ENCODE measurements at places on chromosomes 6 and 20.

DNA sequence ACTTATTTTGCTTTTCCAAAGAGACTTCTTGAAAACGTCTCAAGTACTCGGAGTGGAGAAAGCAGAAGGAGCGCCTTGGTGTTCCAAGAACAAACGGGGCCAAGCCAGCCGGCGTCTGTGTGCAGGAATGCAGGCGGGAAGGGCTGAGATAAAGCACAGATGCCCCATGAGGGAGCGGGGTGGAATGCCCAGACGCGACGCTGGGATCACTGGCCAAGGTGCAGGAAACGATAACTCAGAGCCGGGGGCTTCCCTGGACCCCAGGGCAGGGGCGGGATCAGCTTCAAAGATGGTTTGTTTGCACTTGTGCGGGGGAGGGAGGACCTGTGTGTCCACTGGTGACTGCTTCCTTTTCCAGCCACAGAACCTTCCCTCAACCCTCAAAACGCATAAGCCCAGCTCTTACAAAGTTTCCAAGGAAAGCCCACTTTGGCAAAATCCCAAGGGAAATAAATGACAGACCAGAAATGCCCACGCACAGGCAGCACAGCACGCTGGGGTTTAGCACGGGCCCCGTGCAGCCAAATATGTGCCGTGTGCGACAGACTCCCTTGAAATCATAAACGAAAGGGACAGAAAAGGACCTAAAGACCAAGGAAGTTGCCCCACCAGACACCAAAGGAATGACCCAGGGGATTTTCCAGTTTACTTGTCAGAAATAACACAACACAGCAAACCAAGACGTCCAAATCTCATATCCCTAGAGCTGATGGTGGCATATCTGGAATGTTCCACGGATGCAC, 113.9 kb downstream of the NFATC2 start:
- no peak for DNase-seq

- no peak for DNase-seq
Measured at GRCh38 chr20:14117768-14118167, 122.5 kb downstream of the MACROD2 start.

DNA sequence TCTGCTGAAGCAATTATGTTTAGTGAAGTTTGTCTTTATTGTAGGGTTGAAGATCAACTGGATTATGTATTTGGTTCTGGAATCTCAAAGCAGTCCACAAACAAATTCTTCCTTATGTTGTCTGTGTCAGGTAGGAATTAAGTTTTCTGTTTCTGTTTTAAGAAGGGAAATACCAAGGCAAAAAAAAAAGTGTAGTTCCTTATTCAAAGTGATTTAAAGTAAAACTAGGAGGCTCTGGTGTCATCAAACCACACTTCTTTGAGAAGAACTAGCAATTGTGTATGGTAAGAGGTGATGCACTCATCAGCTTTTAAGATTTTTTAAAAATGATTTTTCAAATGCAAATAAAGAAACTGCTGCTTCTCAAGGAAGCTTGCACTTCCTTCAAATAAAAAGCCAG, 1.9 kb downstream of the FAM135A start:
- no peak for DNase-seq

DNA sequence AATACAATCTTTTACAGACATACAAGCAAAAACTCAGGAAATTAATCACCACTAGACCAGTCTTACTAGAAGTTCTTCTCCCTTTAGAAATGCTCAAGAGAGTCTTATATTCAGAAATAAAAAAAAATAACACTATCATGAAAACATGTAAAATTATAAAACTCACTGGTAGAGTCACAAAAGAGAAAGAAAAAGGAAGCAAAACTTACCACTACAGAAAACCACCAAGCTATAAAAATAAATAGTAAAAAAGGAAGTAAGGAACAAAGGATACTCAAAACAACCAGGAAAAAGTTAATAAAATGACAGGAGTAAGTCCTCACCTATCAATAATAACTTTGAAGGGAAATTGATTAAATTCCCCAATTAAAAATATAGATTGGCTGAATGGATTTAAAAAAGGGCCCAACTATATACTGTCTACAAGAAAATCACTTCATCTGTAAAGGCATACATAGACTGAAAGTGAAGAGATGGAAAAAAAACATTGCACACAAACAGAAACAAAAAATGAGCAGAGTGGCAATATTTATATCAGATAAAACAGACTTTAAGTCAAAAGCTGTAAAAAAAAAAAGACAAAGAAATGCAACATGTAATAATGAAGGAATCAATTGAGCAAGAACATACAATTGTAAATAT, 489.5 kb downstream of the KIF16B start:
- DNase-seq: no peak

DNA sequence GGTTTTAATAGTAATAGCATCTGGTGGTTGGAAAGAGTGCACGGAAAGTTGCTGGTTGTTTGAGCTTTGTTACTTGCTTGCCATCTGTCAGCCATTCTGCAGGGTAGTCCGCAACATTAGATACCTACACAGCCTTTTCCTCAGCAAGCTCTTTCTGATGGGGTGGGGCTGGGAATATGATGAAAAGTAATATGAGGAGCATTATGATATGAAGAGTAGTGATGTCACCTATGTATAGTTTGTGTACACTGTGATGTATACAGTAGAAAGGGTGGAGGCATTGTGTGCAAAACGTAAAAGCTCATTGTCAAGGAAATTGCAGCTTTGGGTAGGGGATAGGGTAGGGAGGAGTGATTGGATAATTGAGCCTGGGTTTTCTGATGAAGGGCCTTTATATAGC, 16.1 kb downstream of the SCAF8 start:
- DNase-seq: no peak

GRCh38 chr20:23492292-23492691, 1.4 kb downstream of the CST8 start:
- no peak for DNase-seq

GRCh38 chr6:152046118-152046517, 238.6 kb downstream of the ESR1 start:
- DNase-seq: no peak

DNA sequence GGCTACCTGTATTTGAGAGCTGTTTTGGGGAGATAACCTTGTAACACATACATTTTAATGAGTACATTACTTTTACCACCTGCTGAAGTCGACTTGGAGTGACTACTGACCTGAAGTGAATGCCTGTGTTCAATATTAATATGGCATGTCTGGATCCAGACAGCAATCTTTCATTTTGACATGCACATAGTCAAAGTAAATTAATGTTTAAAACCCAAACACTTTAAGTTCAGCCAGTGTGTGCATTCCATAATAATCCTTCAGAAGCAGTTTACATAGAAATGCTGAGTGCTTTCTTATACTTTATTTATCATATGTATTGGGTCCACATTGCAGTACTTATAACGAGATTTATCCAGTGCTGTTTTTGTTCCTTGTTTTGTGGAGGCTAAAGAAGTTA, 38.0 kb downstream of the CDKAL1 start:
- no peak for DNase-seq

DNA sequence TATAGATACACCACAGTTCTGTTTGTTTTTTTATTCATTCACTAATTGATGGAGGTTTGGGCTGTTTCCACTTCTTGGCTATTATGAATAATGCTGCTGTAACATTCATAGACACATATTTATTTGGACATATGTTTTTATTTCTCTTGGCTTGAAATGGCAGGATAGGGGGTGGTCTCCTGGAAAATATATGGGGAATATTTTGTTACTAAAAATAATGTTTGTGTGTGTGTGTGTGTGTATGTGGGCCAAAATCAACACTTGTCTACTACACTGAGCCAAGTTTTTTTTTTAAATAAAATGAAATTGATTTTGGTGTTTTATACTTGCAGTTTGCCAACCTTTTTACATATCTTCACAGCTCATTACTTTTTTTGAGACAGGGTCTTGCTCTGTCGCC, 264.4 kb upstream of the SULF2 start:
- no peak for DNase-seq

DNA sequence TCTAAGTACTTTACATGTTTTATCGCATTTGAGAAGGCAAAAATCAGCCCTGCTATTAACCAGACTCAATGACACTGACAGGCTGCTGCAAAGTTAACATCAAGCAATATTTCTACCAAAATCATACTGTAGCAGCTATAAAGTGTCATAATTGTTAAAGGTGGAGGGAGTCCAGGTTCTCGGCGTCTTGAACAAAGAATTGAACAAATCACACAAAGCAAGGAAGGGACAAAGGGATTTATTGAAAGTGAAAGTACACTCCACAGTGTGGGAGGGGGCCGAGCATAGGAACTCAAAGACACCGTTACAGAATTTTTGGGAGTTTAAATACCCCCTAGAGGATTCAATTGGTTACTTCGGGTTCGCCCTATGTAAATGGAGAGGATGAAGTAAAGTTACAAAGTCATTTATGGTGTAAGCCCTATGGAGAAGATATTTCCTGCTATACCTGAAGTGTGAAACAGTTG, 12.9 kb upstream of the ZNF391 start:
- DNase-seq: no peak

DNA sequence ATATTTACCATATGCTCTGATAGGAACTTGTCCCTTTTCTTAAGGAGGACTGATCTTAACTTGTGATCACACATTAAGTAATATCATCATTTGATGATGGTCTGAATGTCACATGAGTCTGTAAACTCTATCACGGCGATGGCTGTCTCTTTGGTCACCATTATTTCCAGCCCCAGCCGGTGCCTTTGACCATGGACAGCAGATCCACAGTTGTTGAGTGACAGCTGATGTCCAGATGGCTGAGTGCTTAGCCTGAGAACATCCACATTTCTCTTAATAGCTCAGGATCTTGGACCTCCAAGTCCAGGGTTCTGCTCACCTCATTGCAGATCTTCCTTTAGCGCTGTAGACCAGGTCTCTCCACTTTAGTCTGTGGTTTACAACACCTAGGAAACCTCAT, 171.0 kb downstream of the TBC1D7 start:
- no peak for DNase-seq

DNA sequence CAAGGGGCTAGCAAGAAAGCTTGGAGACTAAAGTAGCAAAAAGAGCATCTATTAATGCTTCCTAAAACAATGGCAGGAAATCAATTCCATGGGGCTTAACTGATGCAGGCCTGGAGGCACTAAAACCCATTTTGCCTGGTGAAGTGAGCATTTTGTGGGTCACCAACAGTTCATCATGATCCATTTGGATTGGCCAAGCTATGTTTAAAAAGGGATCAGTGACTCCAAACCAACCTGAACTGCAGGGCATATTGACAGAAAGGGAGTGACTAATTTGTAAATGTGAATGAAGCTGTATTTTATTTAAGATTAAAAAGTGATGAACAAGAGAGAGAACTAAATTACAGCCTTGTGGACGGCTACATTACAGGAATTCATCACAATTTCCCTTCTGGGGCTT, 132.0 kb downstream of the PCSK2 start:
- DNase-seq: no peak

DNA sequence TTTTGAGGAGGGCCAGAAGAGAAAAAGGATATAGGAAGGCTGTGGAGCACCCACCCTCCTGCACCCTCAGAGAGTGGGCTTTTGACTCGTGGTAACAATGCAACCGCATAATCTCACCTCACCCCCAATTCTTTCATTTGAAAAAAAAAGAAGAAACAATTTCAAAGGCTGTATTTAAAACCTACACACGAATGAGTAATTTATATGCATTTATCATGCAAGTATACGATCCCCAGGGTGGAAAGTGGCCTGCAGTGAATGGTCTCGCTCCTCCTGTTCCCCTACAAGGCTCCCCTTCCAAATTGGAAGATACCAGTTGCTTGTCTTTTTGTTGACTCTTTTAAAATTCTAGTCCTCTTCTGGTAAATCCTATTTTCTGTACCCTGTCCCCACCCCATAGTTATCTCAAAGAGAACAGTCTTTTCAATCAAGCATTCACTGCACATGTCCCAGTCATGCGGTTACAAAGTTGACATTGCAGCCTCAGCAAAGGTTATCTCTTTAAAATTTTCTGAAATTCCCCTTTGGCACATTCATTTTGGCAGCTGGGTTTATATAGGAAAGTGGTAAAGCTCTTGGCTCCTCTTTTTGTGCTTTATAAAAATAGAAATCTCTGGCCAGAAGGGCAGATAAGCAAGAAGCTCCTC, 110.6 kb downstream of the ARID1B start:
- no peak for DNase-seq

GRCh38 chr6:43047998-43048397, 5.7 kb downstream of the CUL7 start:
- no peak for DNase-seq

DNA sequence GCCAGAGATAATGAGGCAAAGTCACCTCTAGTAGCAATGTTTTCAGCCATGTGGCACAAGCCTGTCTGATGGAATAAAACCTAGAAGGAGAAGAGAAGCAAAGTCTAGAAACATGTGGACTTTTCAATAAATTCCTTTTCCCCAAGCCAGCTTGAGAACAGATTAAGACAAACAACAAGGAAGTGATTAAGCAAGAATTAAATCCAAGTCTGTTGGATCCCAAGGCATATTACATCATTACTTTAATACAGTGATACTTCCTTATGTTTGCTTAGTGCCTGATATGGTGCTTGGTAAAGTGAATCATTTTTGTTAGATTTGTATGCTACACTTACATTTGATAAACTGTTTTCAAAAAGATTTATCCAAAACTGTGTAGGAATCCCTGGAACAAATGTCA, 260.3 kb upstream of the FAM83B start:
- no peak for DNase-seq

DNA sequence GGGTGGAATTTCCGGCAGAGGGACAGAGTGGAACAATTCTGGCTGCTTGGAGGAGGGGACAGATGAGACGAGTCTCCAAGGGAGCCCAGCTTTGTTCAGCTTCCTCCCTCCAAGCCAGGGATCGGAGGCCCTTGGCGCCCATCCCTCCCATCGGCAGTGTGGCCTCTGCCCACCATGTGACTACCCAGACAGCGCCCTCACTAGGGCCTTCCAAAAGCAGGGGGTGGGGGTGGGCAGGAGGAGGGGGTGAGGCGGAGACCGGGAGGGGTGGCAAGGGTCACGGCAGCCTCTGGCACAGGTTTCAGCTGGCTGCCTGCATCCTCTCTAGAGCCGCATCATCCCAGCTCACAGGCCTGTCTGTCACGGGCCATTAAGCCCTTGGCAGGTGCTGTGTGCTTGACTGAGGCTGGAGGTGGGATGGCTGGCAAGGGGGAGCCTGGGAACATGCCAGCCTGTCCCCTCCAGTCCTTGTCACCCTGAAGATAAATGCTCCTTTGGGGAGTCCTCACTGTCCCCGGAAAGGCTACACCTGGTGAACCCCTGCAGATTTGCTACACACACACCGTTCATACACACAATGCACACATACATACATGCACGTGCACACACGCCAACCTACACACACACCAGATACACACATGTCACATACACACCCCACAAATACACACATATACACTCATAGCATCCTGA, 6.2 kb upstream of the FGD2 start:
- no peak for DNase-seq

DNA sequence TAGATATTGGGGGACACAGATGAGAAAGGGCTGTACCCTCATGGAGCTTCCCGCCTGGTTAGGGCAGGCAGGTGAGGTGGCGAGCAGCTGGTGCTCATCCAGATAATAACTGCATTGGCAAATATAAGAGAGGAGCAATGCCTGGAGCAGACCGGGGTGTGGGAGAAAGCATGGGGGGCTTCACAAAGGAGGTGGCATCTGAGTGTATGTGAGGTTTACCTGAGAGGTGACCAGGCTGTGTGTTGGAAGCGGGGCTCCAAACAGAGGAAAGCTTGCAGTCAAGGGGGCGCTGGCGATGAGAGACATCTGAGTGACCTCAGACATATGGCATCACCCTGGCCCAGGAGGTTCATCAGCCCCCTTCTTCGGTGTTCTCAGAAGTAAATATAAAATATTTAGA, 72.1 kb upstream of the PMEPA1 start:
- no peak for DNase-seq

GRCh38 chr6:41705311-41705995, 30.0 kb downstream of the TFEB start:
- no peak for DNase-seq

Data from GM12864 (cell line).